Progenitor cell of endocrine pancreas (in vitro differentiated cells): ENCODE measurements at places on chromosomes 12 and 14.

DNA sequence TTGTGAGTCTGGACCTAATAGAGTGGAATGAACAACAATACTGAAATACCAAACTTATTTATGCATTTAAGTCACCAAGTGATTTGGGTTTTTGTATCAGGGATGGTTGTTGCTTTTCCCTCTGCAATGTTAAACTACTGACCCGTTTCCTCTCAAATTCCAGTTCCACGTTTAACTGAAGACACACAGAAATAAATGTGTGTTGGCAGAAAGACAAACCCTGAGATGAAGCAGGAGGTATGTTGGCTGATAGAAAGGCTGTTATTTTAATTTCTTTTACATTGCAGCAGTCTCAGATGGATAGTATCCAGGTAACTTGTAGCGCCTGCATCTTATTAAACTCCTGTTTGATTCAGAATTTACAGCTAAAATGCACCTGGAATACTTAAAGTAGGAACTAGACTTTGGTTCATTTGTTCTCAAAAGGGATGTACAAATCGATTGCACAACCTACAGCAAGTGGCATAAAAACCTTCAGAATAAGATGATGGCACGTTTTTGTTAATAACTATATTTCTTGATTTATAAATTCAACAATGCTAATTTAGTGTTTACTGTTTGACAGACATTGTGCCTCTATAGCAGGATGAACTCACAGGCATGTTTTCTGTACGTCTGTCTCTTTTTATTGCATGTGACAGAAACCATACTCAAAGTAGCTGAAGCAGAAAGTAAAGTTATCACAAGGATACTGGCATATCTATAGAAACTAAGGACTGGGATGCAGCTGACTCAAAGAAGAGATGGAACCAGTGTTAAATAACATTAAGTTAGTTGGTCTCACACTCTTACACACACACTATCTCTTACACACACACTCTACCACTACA lies 405.7 kb downstream of the ZFP36L1 start:
- H3K27me3 ChIP-seq, result no peaks in the 10 kb centered on the region
- no peak for DNase-seq
- H3K4me1 ChIP-seq, result peaks cover 19% of the 10 kb centered on the region
- no peak overlapping the region for H3K4me3 ChIP-seq

DNA sequence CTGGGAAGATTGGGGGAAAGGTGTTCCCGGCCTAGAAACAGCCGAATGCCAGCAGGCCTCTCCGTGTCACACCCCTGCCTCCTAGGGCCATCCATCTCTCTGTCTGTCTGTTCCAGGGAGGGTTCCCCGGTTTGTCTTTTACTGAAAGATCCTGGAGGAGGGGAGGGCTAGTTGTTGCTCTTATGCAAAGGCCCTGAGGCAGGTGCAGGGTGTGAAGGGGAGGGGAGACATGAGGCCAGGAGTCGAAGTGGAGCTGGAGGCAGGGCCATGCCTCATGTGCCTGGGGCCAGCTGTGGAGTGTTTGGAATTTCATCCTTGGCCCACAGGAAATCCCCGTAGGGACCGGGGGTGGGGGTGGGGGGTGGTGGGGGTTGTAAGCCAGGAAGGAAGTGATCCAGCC lies 8.7 kb upstream of the RCOR1 start:
- H3K36me3 ChIP-seq, result no peaks in the 10 kb centered on the region
- DNase-seq, result no peak
- H3K4me3 ChIP-seq, result no peak overlapping the region
- H3K27me3 ChIP-seq, result no peaks in the 10 kb centered on the region
- no peak overlapping the region for H3K27ac ChIP-seq

DNA sequence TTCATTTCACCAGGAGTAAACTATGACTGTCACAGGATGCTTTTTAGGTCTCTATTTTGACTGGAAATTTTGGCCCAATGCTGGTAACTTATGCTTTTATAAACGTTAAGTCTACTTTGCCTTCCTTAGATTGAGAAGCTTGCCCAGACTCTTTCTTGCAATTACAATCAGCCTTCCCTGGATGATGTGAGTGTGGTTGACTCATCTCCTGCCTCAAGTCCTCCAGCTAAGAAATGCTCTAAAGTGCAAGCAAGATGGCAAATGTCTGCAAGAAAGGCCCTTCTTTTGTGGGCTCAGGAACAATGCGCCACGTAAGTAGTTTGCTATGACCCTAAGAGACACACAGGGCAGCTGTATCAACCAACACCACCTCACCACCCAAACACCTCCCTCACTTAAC lies 96.9 kb downstream of the SYNE2 start:
- DNase-seq, result no peak
- peaks cover 9% of the 10 kb centered on the region for H3K36me3 ChIP-seq
- no peak overlapping the region for H3K4me3 ChIP-seq
- H3K27me3 ChIP-seq, result no peaks in the 10 kb centered on the region
- no peak overlapping the region for H3K27ac ChIP-seq

DNA sequence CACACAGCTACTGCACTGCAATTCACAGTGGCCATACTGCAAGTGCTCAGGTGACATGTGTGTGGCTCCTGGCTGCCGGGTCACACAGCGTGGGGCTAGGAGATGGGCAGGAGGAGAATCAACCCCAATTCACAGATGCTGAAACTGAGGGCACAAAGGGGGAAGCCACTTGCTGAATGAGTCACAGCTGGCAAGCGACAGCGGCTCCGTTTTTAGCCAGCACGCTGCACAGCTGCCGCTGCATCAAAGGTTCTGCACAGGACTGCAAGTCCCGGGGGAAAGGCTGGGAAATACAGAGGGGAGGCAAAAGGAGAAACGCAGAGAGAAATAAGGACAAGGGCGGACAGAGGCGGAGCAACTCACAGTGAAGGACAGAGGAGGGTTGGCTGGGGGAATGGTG lies 57.9 kb downstream of the KDM2B start:
- H3K36me3 ChIP-seq, result peaks cover 11% of the 10 kb centered on the region
- peaks cover 4% of the 10 kb centered on the region for H3K4me1 ChIP-seq
- no peak overlapping the region for H3K27ac ChIP-seq

DNA sequence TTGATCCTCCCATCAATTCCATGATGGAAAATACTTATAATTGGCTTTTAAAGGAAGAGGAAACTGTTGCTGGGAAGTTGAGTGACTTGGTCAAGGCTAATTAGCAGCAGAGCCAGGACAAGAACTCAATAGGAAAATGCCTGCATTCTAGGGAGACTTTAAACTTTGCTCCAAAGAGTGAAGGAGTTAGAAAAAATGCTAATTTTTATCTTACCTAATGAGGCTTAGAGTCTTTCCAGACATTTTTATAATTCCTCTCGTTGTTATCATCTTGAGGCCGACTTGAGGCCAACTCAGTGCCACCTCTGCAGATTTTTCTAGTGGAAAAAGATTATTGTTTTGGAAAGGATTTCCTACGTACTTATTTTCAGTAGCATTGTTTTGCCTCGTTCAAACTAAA lies 344.6 kb downstream of the ETNK1 start:
- no peaks in the 10 kb centered on the region for H3K36me3 ChIP-seq
- no peaks in the 10 kb centered on the region for H3K4me1 ChIP-seq
- no peak overlapping the region for H3K4me3 ChIP-seq
- no peak overlapping the region for H3K27ac ChIP-seq

GRCh38 chr14:65565948-65566347 lies 153.4 kb downstream of the FUT8 start:
- H3K36me3 ChIP-seq, result peaks cover 2% of the 10 kb centered on the region
- no peak overlapping the region for H3K4me3 ChIP-seq
- DNase-seq, result no peak
- H3K27me3 ChIP-seq, result no peaks in the 10 kb centered on the region

DNA sequence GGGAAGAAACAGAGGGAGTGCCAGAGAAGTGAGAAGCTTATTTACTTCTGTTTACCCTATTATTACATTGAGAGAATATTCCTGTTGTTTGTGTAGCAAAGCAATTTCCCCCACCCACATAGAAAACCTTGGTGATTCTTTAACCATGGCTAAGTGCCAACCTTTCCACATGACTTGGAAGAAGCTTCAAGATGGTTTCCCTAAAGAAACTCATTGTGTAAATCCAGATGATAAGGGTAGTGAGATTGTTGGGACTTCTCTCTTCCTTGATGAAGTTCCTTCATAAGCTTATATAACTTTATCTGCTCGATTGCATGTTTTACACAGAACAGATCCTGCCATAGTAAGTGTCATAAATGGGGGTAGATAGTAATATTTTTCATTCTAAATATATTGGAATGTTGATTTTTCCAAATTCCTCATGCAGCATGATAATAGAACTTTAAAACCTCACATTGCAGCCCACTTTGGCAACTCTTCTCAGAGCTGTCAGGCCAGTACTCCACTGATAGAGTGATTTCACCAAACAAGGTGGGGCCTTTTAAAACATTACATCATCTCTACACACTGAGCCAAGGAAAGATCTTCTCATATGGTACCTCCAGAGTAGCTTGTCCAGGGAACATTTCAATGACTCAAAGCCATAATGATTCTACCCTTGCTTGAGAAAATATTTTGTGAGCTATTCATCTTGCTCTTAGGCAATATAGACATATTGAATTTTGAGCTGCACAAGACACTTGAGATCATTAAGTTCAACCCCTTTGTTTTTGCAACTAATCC lies 47.8 kb upstream of the KIF21A start:
- no peaks in the 10 kb centered on the region for H3K27me3 ChIP-seq
- H3K27ac ChIP-seq, result no peak overlapping the region
- no peaks in the 10 kb centered on the region for H3K4me1 ChIP-seq

GRCh38 chr14:103881268-103882201 lies 34.2 kb upstream of the PPP1R13B start:
- H3K36me3 ChIP-seq, result no peaks in the 10 kb centered on the region
- no peak for DNase-seq
- H3K27me3 ChIP-seq, result peaks cover 6% of the 10 kb centered on the region

GRCh38 chr12:123387508-123388176 lies 3.7 kb downstream of the KMT5A start:
- H3K4me1 ChIP-seq, result peaks cover 15% of the 10 kb centered on the region
- H3K27ac ChIP-seq, result peak overlapping the region; percentile 72
- H3K27me3 ChIP-seq, result no peaks in the 10 kb centered on the region
- H3K4me3 ChIP-seq, result peak overlapping the region; percentile 78
- no peak for DNase-seq
- peaks cover 6% of the 10 kb centered on the region for H3K36me3 ChIP-seq

GRCh38 chr14:79871136-79871535 lies 340.2 kb downstream of the DIO2 start:
- H3K27me3 ChIP-seq, result no peaks in the 10 kb centered on the region
- no peak for DNase-seq
- no peak overlapping the region for H3K4me3 ChIP-seq

GRCh38 chr14:55111122-55111708 lies 17.8 kb upstream of the LGALS3 start:
- no peak overlapping the region for H3K4me3 ChIP-seq
- H3K27ac ChIP-seq, result no peak overlapping the region
- H3K4me1 ChIP-seq, result peaks cover 7% of the 10 kb centered on the region
- H3K36me3 ChIP-seq, result no peaks in the 10 kb centered on the region
- no peak for DNase-seq

GRCh38 chr14:105317546-105317945 lies 3.0 kb downstream of the PACS2 start:
- H3K27ac ChIP-seq, result no peak overlapping the region
- peaks cover 5% of the 10 kb centered on the region for H3K36me3 ChIP-seq
- peak overlapping the region; percentile 33 for H3K4me3 ChIP-seq
- H3K4me1 ChIP-seq, result peaks cover 14% of the 10 kb centered on the region
- no peak for DNase-seq
- H3K27me3 ChIP-seq, result no peaks in the 10 kb centered on the region

- peaks cover 37% of the 10 kb centered on the region for H3K4me1 ChIP-seq
- no peak for DNase-seq
- peak overlapping the region; percentile 84 for H3K27ac ChIP-seq
- no peak overlapping the region for H3K4me3 ChIP-seq
Measured at GRCh38 chr12:113248842-113249435, 27.7 kb downstream of the TPCN1 start.

DNA sequence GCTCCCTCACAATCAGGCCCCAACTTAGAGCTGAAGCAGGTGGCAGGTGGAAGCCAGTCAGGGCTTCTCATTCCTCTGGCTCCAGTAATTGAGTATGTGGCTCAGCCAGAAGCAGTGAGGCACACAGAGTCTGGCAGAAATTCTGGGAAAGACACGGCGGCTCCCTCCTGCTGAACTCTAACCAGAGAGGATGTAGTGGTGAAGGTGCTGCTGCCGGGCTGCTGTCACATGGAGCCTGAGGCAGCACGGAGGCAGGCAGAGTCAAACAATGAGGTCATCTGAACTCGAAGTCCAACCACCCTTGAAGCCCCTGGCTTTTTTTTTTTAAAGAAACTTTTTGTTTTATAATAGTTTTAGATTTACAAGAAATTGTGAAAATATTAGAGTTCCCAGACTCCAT lies 33.4 kb upstream of the SMOC1 start:
- no peak for DNase-seq
- no peak overlapping the region for H3K27ac ChIP-seq
- H3K27me3 ChIP-seq, result no peaks in the 10 kb centered on the region
- H3K4me3 ChIP-seq, result no peak overlapping the region
